ENCODE measurements at places on chromosomes 6 and 20.

DNA sequence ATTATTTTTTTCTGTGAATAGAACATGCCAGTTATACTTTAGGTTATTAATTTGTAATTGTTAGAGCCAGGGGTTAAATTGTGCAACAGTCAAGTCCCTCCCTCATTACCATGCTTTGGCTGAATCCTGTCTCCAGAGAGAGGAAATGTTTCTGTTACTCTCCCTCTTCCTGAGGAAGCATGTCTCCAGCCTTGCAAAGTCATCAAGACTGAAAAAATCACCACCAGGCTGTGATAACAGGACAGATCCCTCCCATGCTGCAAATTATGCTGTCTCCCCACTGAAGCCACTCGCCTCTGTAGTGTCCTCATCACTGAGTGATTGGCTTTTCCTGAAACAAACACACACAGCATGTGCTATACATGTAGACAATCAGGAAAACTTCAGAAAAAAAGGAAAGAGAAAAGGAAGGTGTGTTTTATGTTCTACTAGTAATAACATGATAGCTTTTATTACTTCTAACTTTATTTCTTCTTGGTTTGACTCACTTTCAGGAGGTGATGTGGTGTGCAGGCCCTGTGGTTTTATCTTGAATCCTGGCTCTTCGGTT lies 290.0 kb upstream of the JAG1 start:
- no peak for DNase-seq

GRCh38 chr20:57451431-57451794 lies 60.2 kb downstream of the RBM38 start:
- no peak for DNase-seq

DNA sequence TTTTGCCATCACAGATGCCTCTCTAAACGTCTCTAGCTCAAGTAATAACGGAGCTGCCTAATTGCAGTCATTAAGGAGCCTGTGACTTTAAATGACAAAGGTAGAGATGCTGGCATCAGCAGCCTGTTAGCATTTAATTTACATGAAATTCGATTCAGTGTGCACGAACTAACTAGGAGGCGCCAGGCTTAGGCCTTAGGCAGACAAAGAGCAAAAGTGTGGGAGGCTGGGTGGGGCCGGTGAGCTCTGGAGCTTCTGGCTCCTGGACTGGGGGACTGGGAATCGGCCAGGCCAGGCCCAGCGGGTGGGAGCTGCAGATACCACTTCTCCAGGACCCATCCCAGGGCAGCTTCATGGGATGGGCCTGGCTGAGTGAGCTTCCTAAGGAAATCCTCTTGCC lies 170.0 kb upstream of the AGPAT4 start:
- DNase-seq, result no peak

DNA sequence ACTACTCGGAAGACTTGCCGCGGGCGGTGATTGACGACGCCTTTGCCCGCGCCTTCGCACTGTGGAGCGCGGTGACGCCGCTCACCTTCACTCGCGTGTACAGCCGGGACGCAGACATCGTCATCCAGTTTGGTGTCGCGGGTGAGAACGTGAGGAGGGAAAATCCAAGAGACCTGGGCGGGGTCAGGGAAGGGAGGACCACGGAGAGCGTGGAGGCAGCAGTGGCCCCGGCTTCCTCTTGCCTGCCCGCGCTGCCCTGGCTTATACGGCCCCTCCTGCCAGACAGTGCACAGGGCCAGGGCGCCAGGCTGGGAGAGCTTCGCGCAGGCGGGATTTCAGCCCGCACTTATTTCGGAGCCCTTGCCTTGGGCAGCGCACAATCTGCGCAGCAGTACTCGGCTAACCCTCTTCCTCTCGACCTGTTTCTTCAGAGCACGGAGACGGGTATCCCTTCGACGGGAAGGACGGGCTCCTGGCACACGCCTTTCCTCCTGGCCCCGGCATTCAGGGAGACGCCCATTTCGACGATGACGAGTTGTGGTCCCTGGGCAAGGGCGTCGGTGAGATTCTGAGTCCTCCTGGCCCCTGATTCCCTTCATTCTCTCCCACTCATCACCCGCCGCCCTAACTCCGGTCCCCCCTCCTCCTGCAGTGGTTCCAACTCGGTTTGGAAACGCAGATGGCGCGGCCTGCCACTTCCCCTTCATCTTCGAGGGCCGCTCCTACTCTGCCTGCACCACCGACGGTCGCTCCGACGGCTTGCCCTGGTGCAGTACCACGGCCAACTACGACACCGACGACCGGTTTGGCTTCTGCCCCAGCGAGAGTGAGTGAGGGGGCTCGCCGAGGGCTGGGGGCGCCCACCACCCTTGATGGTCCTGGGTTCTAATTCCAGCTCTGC lies 2.0 kb downstream of the MMP9 start:
- DNase-seq, result no peak

GRCh38 chr6:168355716-168356522 lies 36.3 kb upstream of the DACT2 start:
- peak; percentile 41 for DNase-seq

DNA sequence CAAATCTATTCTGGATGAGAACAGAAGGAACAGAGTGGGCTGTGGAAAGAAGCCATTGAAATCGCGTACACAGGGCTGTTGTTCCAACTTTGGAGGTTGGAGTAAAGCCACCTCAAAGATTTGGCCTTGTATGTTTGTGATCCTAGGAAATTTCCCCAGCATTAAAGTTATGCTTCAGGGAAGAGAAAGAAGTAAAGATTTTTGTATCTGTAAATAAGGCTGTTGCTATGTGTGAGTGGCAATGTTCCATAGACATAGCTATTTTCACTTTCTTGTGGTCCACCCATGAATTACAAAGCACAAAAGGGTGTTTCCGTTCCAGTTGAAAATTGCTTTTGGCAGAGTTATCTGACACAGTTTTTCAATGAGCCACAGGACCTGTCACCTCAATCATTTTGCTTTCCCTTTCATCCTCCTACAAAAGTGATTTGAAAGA lies 321.3 kb downstream of the TFAP2B start:
- no peak for DNase-seq

DNA sequence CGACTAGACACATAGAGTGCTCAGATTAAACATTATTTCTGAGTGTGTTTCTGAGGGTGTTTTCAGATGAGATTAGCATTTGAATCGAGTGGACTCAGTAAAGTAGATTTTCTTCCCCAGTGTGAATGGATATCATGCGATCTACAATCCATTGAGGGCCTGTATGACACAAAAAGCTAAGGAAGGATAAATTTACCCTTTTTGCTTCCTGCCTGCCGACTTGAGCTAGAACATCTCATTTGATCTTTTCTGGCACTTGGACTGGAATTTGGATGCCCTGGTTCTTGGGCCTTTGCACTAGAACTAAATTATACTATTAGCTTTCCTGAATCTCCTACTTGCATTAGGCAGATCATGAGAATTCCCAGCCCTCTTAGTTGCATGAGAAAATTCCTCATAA lies 675.8 kb downstream of the DOK5 start:
- no peak for DNase-seq

GRCh38 chr20:31806564-31807355 lies 12.4 kb upstream of the MYLK2 start:
- no peak for DNase-seq

DNA sequence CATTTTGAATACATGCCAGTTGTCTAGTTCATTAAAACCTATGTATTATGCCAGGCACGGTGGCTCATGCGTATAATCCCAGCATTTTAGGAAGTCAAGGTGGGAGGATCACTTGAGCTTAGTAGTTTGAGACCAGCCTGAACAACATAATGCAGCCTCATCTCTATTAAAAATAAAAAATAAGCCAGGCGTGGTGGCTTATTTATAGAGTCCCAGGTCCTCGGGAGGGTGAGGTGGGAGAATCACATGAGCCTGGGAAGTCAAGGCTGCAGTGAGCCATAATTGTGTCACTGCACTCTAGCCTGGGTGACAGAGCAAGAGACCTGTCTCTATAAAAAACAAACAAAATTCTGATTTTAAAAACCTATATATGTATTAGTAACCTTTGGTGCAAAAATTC lies 27.5 kb downstream of the ORC3 start:
- DNase-seq, result no peak

DNA sequence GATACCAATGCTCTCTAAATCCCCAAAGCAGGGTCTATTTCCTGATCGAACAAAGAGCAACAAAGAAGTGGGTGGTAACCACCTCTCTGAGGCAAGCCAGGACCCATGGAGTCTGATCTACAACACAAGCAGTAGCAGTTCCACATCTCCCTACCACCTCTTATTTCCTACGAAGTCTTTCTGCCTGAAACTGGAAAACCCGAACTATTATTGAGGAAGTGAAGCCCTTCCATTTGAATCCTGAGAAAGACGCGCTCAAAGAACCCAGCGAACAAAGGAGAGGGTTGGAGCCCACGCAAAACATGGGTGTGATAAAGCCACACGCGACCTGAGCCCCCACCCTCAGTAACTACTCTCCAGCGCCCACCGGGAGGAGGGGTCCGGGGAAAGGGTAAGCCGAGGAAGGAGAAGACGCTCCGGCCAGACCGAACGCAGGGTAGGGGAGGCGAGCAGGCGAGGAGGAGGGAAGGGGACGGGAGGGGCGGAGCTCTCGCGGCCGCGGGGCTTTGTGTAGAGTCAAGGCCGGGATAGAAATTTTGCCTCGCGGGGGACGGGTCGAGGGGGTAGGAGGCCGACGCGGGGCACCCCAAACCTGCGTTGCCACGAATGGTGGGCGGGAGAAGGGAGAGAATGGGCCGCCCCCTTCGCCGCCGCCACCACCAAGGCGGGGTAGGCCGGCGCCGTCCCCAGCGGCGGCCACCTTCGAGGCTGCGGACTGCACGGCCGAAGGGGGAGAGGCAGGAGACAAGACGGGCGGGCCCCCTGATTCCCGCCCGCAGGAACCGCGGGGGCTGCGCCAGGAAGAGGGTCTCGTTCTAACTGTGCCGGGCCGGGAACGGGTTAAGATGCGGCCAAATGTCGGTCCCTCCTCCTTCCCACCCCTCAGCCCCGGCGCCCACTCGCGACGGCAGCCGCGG lies 802 bp downstream of the HDAC2 start:
- DNase-seq, result peak; percentile 57

- DNase-seq, result no peak
Measured at GRCh38 chr6:562052-562676, 94.7 kb downstream of the HUS1B start.

- no peak for DNase-seq
Measured at GRCh38 chr20:62876501-62876901, 14.9 kb upstream of the TCFL5 start.

GRCh38 chr20:59676851-59677182 lies 72.5 kb downstream of the PHACTR3 start:
- DNase-seq, result no peak

DNA sequence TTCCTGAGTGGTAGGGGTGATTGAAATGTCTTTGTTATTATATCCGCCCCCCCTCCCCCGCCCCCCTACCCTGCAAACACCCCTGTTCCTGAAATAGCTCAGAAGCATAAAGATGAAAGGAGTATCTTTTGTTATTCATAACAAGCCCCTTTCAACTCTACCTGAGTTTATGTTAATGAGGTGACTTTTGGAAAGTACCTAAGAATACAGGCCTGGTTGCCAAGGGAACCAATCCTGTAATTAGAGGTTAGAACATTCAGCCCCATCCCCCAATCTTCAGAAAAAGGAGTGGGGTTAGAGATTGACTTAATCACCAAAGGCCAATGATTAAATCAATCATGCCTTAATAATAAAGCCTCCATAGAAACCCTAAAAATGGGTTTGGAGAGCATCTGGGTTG lies 979.2 kb upstream of the GJE1 start:
- no peak for DNase-seq

GRCh38 chr20:43388268-43389002 lies 69.3 kb upstream of the SRSF6 start:
- peak; percentile 11 for DNase-seq

GRCh38 chr20:48717680-48718223 lies 110.0 kb downstream of the PREX1 start:
- DNase-seq, result no peak

- DNase-seq, result no peak
Measured at GRCh38 chr6:130190701-130191690, 31.8 kb downstream of the SAMD3 start.

DNA sequence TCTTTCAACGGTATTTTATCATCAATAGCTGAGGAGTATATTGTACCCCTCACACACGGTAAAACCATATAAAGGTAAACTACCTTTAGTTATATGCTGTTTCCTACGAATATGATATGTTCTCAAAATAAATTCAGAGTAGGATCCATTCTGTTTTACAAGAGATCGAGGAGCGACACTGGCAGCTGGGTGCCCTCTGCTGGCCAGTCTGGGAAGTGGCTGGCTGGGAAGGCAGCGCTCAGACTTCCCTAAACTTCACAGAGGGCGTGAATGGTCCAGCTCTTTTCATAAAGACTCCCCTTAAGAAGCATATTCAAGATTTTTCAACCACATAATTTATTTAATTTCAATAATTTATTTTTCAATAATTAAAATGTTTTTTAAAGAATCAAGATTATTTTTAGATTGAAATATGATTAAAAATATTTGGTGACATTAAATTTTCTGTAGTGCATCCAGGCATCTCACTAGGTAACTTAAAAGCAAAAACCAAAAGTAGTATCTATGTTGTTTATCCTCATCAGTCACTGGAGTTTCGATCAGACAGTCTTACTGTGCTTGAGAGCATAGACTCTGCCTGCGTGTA lies 187.5 kb upstream of the PDE10A start:
- peak; percentile 58 for DNase-seq

GRCh38 chr20:59785986-59786795 lies 147.2 kb downstream of the SYCP2 start:
- no peak for DNase-seq

DNA sequence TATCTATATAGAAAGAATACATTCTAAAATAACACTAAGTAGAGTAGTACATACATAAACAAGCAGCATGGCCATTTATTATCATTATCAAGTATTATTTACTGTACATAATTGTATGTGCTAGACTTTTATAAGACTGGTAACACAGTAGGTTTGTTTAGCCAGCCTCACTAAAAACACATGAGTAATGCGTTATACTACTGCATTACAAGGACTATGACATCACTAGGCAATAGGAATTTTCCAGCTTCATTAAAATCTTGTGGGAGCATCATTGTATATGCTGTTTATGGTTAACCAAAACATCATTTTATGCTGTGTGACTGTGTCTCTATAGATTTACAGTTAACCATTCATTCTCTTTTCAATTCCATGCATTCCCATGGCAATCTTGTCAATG lies 131.7 kb upstream of the HDGFL1 start:
- DNase-seq, result no peak

DNA sequence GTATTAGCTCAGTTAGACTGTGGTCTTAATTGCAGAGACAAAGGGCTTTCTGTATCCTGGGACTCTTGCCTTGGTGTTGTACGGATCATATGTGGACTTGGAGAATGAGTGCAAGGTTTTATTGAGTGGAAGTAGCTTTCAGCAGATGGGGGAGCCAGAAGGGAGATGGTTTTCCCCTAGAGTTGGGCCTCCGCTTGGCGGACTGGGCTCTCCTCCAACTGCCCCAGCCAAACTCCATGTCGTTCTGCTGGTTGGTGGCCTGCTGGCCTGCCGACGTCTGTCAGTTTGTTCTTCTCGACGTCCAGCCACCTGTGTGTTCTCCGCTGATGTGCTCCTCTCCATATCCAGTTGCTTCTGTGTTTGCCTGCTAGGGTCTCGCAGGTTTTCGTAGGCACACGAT lies 189.5 kb upstream of the FLRT3 start:
- DNase-seq, result no peak

- DNase-seq, result no peak
Measured at GRCh38 chr20:36144336-36144735, 10.2 kb upstream of the EPB41L1 start.

GRCh38 chr6:74671558-74672025 lies 534.3 kb downstream of the COL12A1 start:
- DNase-seq, result no peak

- DNase-seq, result no peak
Measured at GRCh38 chr6:165571721-165572132, 91.3 kb downstream of the PDE10A start.

- DNase-seq, result no peak
Measured at GRCh38 chr20:17215167-17215566, 11.7 kb upstream of the PCSK2 start.

Data from RKO (cell line).